Cardiac muscle cell (in vitro differentiated cells and primary cell): ENCODE measurements at places on chromosomes 12 and 14.

- peak; percentile 62 for DNase-seq
These were observed 138.8 kb upstream of the WSCD2 start for GRCh38 chr12:107990325-107990724.

GRCh38 chr14:67050896-67051295 lies 138.3 kb upstream of the GARIN2 start:
- no peak for DNase-seq

GRCh38 chr14:47155395-47155794 lies 503.8 kb upstream of the RPL10L start:
- no peak for DNase-seq

DNA sequence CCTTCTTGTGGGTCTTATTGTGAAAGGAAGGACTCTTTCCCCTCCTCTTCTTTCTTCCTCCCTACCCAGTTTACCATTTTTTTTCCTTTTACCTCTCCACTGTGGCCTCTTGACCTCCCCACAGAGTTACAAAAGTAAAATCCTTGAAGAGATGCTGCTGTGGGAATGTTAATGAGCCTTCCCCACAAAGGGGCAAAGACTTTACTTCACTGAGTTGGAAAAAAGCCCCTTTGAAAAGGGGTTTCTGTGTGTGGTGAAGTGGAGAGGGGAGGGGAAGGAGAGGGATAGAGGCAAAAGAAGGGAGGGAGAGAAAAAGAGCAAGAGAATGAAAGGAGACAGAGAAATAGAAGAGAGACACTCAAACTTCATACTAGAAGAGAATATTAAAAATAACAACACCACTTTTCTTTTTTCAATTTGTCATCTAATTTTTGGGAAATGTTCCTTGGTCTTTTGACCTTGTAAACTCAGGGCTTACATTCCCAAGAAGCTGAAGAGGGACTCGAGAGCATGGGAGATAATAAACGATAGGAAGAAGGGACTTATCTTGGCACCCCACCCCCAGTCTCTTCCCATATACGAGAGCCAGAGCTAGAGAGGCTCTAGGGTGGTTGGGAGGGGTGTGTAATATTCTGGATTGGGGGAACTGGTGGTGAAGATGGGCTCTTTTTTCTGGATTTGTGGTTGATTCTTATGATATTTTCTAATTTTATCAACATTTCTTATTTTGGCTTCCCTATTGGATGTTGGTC lies 13.2 kb upstream of the SALL2 start:
- DNase-seq = no peak

DNA sequence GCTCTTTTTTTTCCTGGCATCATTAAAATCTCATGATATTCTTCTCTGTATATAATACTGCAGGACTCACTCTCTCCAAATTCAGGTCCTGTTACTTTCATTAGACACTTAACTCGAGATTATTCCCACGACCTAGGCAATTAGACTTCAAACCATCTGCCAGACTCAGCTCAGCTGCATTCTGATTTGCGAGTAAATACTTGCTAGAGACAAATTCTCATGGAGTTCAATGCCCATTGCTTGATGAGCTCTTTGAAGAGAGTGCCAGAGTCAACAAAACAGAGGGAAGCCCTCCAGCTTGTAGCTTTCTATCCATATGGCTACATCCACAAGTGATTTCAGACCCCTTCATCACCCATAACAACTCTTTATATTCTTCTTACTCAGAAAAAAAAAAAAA lies 88.3 kb downstream of the GTF2A1 start:
- DNase-seq = no peak

DNA sequence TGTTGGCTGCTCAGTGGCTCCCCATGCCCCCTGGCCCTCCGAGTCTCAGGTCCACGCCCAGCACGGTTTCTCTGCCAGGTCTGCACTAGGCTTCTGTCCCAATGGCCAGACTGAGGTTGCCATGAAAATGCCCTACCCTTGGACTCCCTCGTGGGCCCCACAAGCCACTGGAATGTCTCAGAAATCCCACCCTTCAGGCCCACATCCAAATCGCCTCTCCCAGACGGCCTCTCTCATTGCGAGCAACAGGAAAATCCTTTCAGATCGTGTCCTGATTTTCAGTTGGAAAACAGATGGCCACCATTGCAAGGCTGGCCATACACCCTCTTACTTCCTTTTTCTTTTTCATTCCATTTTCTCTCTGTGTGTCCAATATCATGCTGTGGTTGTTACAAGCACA lies 77.3 kb downstream of the IRF2BPL start:
- peak; percentile 50 for DNase-seq

DNA sequence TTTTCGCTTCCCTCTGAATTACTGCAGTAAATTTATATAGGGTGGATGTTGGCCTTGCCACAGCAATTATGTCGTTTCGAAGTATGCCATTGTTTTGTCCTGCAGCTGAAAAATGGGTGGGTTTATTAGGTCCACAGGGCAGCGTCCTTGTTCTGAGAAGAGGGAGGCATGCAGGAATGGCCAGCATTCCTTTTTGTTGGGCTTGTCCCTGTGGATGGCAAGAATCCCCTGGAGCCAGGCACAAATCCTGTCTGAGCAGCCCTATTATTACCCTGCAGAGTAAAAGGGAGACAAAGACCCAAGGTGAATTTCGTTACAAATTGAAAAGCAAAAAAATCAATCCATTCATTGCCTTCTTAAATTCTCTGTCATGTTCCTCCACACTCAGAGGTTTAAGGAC lies 88.1 kb downstream of the CHST11 start:
- DNase-seq = no peak

DNA sequence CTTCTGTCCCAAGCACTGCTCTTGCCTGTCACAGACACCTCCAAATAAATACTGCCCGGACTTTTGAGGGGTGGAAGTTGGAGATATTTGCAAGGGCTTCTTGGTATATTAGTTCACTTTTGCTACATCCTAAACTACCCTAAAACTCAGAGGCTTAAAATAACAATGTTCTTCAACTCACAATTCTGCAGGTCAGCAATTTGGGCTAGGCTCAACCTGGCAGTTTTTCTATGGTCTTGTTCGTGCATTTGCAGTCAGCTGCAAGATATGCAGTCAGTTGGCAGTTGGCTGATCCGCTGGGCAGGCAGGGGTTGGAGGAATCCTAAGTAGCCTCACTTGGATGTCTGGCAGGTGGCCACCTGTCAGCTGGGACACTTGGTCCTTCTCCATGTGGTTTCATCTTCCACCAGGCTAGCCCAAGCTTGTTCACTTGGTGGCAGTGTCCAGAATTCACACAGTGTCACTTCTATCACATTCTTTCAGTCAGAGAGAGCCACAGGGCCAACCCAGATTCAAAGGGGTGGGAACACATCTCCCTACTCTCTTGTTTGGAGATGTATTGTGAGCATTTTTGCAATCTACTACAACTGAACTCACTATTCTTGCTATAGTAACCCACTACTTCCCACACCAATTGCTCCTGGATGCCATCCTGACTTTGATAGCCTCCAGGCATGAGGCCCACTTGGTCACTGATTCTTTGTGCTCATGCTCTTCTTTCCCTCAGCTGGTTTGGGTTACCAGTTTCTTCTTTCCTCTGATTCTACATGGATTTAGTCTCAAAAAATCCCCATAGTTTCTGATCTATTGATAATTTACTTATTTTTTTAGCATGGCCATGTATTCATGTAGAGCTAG lies 27.8 kb upstream of the CAPRIN2 start:
- DNase-seq = no peak

- no peak for DNase-seq
These were observed 237.1 kb downstream of the MED13L start for GRCh38 chr12:116040402-116040801.

GRCh38 chr14:85453401-85454225 lies 76.3 kb upstream of the FLRT2 start:
- no peak for DNase-seq

- peak; percentile 98 for DNase-seq
These were observed 8.9 kb upstream of the FOXN3 start for GRCh38 chr14:89425931-89426330.

DNA sequence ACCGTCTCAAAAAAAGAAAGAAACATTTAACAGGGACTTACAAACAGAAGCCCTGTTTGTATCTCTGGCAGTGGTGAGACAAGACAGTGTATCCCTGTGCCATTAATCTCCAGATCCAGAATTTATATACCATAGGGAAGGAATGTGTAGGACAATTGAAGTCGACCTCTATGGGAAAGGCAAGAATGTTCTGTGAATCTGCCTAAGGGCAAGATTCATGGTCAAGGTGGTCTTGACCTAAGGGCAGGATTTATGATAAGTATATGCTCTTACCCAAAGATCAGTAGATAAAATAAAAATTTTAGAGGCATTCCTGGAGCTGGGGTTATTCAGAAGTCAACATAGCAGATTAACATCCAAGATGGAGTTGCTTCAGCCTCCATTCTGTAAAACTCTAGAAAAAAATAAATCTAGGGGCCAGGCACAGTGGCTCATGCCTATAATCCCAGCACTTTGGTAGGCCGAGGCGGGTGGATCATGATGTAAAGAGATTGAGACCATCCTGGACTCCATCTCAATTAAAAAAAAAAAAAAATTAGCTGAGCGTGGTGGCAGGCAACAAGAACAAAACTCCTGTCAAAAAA lies 21.0 kb upstream of the SP1 start:
- no peak for DNase-seq

DNA sequence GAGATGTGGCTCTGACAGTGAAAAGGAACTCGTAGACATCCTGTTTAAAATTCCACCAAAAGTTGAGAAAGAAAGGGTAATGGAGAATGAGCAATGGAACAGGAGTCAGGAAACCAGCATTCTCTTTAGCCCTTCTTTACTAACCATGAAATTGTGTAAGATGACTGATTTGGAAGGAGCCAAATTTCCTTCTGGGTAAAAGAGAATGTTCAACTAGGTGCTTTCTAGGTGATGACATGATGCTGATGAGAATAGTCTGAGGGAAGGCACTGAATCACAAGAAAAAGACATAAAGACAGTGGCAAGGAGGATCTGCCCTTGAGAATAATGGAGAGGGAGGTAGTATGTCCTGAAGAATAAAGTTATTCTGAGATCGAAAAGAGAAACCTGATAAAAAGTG lies 2.2 kb downstream of the TSHR start:
- no peak for DNase-seq

DNA sequence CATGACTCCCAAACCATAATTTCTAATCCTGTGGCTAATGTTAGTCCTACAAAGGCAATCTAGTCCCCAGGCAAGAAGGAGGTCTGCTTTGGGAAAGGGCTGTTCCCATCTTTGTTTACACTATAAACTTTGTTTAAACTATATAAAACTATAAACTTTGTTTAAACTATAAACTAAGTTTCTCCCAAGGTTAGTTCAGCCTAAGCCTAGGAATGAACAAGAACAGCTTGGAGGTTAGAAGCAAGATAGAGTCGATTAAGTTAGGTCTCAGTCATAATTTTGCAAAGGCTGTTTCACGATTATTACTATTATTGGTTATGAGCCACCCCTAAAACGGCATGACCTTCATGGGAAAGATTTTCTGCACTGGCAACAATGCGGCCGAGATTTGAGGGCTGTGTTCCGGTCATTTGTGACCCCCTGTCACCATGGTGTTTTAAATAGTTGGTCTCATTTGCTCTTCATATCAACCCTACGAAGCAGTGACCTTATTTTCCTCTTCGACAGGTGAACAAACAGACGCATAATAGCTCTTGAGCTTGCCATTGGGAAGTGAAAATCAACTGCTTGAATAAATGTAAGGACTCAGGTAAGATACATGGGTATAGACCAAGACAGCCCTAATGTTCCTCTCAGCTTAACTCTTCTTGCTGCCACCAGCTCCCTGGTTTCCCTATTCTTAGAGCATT lies 322.6 kb upstream of the TMEM132C start:
- DNase-seq = no peak

DNA sequence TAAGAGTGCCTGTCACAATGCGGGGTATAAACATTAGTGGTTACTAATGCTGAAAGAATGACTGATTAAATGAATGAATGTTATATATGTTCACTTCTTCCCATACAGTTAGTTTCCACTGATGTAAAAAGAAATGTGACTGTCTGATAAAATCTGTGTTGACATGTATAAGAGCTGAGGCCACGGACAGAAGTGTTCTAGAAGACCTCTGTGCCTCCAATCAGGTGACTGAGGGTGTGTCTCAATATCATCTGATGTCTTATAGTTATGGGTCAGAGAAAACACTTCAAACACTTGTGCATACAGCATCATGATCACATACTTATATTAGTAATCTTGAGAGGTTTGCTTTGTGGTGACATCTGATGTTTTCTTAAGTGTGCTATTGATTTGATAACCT lies 183.4 kb downstream of the TTC7B start:
- DNase-seq = no peak

DNA sequence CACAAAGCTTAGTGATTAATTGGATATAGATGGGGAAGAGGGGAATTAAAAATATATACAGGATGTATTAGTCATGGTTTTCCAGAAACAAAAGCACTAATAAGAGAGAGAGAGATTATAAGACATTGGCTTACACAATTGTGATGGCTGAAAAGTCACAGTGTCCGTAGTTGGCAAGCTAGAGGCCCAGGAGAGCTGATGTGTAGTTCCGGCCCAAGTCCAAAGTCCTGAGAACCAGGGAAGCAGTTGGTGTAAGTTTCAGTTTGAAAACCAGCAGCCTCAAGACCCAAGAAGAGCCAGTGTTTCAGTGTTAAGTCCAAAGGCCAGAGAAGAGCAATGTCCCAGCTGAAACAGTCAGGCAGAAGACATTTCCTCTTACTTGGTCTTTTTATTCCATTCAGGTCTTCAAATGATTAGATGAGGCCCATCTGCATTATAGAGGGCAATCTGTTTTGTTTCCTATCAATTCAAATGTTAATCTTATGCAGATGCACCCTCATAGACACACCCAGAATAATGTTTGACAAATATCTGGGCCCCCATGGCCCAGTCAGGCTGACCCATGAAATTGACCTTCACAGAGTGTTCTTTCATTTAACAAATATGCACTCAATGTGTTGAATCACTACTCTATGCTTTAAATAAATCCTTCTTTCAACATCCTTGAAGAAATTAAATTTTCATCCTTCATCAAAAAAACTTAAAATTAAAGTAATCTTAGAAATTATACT lies 67.2 kb upstream of the DIO2 start:
- DNase-seq = no peak
